ENCODE measurements at places on chromosomes 16 and 17.

- no peak for DNase-seq
Measured at GRCh38 chr17:67571478-67571877, 146.3 kb upstream of the NOL11 start.

DNA sequence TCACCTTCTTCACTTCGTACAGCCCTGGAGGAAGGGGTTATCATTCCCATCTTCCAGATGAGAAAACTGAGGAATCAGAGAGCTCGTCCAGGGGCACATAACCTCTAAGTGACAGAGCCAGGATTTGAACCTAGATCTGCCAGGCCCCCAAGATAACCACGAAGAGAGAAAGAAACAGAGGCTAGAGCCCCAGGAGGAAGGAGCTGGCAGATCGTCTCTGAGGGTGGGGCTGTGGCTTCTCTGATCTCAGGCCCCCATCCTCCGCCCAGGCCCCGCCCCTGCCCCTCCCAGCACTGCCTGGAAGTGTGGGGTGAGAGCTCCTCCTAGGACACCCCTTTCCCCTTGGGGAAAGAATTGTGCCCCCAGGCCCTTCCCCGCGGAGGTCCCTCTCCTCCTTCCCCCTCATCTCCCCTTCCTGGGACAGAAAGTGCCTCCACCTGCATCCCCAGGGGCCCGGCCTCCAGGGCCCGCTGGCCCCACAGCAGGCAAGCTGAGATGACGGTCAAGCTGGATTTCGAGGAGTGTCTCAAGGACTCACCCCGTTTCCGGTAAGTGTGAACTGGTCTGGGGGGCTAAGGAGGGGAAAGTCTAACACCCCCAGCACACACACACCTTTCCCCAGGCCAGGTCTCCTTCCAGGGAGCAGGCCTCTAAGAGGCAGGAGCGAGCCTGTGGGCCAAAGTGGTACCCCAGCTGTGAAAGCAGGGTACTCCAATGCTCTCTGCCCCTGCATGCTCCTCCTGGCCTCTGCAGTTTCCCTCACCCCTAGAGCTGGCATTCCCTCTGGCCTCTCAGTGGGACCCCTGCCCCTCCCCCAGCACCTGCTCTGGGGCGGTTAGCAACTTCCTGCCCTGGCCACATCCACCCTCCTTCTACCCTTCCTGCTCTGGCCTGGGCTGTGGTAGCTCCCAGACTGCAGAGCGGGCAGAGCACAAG is at the start of gene ACAP1:
Gene ACAP1 (plus strand): TSS at position 290 of the 936 bp plus-strand sequence. CDS start 206 bp downstream, at position 496.
- no peak for DNase-seq

GRCh38 chr16:78494674-78495073 is 395.2 kb downstream of the WWOX start:
- DNase-seq: no peak

- DNase-seq: peak; percentile 26
Measured at GRCh38 chr16:49921791-49922456, 66.0 kb upstream of the ZNF423 start.

DNA sequence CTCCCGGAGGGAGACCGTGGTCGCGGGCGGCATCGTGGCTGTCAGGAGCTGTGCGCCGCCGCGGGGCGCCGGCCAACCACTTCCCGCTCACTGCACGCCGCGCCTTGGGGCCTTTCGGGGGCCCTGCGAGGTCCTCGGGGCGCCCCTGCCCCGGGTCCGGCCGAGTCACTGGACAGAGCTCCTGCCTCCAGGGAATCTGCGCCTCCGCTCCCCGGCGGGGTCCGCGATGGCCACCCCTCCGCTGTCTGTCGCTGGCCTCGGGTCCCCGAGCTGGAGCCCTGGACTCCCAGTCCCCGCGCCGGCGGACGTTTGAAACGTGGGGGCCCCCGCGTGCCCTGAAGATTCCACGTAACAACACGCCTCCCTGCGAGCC is at the start of gene QRICH2:
Gene QRICH2 (minus strand): TSS at position 311 of the 373 bp plus-strand sequence. CDS start 278 bp downstream, at position 33.
- DNase-seq: no peak

- no peak for DNase-seq
Measured at GRCh38 chr17:9702914-9703780, 57.8 kb downstream of the USP43 start.

DNA sequence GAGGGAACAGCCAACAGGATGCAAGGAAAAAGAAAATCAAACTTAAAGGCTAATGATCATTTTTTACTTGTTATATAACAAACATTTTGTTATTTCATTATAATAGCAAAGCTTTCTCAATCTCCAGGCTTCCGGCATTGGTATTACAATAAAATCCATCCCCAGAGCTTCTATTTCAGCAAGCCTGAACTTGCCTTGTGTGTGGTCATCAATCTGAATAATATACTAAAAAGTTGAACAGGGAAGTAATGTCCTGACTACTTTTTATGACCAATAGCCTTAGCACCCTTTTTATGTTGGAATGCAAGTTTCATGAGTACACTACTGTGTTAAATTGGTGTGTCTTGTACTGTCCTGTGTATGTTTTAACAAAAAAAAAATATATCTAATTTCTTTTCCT is 27.1 kb upstream of the VWA3A start:
- no peak for DNase-seq

DNA sequence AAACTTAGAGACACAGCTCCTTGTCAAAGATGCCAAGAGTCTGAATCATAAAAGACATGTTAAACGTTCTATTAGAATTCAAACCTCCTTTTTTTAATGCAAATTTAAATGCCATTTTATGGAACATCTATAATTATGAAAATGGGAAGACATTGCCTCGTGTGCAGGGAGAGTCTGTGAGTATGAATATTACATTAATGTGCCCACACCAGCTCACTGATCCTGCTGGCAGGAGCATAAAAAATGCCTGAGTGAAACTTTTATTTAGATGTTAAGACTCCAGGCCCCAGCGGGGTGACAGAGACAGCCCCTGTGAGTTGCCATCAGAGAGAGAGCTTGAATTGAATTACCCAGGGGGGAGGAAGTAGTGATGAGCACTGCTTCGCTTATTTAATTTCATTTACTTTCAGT is 84.8 kb downstream of the SNX11 start:
- DNase-seq: no peak

GRCh38 chr16:56424791-56425438 is 430 bp downstream of the AMFR start:
- DNase-seq: peak; percentile 18

DNA sequence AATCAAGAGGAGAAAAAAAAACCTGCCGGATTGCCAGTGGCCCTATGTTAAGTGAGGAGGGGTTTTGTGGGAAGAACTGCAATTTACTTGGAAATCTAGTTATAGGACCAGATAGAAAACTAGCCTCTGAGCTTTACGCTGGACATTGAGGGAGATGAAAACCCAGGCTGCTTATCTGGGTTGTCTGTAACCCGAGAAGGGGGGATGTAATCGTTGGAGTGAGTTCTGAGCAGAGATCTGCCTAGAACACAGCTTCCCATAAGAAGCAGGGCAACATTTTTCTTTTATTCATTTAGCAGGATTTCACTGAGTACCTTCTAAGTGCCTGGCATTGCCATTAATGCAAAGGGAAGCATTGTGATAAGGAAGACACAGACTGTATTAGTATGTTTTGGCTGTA is 70.6 kb downstream of the KATNIP start:
- no peak for DNase-seq

- DNase-seq: no peak
Measured at GRCh38 chr16:19033761-19034160, 33.7 kb upstream of the COQ7 start.

- DNase-seq: peak; percentile 15
Measured at GRCh38 chr16:52090080-52090479, 456.9 kb downstream of the TOX3 start.

GRCh38 chr16:68227850-68228553 is 7.9 kb downstream of the ESRP2 start:
- DNase-seq: no peak

DNA sequence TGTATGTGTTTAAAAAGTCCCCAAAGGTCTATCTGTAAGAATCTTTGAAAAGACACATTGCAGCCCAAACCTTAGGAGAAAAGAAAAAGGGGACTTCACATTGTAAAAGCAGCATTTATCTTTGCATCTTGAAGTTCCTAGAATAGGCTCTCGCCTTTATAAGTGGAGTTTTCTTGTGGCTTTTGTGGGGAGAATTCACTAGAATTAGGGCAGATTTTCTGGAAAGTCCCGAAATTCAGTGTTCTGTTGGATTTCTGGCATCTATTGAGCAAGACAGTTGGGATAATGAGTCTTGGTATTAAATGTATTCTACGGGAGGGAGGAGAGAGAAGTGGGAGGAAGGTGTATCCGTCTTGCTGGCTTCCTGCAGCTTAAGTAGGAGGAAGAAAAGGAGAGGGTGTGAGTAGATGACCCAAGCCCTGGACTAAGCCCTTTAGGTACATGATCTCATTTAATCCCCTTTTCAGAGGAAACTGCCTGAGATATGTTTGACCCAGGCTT is 62.6 kb downstream of the PRKCA start:
- no peak for DNase-seq

- no peak for DNase-seq
Measured at GRCh38 chr16:17026600-17027242, 444.0 kb downstream of the XYLT1 start.

GRCh38 chr17:32007463-32008298 is 498 bp downstream of the LRRC37B start:
- DNase-seq: peak; percentile 21

- DNase-seq: no peak
Measured at GRCh38 chr17:79825580-79825921, 13.7 kb downstream of the CBX4 start.

DNA sequence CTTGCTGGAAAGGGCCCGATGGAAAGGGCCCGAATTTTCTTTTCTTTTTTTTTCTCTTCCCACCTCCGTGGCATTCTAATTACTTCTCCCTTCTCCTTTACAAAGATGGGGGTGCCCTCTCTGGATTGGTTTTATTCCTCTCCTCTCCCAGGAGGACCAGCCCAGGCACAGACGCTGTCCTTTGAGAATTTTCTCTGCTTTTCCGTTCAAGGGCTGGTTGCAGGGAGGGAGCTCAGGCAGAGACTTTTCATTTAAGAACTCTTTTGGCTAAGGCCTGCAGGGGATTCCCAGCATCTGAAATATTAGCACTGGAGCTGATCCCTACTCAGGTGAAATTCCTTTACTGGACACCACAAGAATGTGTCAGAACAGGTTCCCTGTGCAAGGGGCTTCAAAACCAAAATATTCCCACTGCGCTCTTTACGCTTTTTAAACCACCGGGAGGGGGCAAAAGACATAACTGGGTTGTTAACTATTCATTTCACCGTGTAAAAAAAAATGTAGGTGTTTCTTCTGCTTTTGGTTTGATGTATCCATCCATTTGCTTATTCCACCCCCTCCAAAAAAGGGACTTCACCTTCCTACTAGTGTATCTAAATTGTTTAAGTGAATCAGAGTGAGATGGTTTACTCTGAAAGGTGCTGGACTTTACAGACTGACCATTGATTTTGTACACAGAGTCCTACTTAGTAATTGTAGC is 1.4 kb downstream of the NFAT5 start:
- no peak for DNase-seq

DNA sequence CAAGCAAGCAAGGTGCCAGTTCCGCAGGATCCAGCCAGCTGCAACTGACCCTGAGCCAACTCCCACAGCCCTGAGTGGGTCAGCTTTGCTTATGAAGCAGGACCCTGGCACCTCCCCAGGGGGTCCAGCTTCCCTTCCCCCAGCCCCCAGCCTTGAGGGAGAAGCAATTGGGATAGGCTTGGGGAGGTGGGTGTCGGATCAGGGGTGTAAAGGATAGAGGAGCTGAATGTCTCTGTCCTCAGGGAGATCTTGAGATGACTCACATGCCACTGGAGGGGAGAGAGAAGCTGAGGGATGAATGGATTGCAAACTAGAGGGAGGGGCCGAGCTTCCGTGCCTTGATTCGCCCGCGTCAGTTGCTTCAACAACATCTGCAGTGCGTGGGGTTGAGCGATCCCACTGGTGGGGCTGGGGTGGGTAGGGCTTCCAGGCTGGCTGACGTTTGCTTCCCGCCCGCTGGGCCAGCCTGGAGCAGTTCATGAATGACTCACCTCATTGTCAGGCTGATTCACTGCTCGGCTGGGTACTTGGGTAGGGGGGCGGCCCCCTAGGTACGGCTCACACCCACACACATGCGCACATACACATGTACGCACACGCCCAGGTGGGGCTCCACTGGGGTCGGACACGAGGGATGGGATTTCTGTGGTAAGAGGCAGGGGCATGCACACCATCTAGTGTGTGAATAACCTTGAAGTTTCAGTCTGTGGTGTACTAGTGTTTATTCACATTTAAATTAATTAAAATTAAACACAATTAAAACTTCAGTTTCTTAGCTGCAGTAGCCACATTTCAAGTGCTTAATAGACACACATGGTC is 3.6 kb upstream of the HROB start:
- DNase-seq: peak; percentile 99

- no peak for DNase-seq
Measured at GRCh38 chr16:54822492-54822891, 108.2 kb upstream of the IRX5 start.

DNA sequence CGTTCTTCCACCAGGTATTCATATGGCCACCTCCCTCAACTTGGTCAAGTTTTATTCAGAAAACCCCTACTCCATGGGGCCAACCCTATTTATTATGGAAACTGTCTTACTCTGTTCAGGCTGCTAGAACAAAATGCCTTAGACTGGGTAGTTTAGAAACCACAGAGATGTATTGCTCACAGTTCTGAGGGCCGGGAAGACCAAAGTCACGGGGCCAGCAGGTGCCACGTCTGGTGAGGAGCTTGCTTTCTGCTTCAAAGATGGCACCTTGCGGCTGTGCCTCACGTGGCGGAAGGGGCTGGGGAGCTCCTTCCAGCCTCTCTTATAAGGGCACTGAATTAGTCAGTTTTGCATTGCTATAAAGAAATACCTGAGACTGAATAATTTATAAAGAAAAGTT is 74.3 kb downstream of the AXIN2 start:
- no peak for DNase-seq

- DNase-seq: no peak
Measured at GRCh38 chr17:51354936-51355335, 94.6 kb downstream of the UTP18 start.

- no peak for DNase-seq
Measured at GRCh38 chr17:74920642-74921025, 2.4 kb downstream of the USH1G start.

GRCh38 chr16:67539271-67539670 is 10.6 kb downstream of the RIPOR1 start:
- no peak for DNase-seq

GRCh38 chr17:1484676-1485422 is 7.6 kb downstream of the MYO1C start:
- DNase-seq: peak; percentile 37

GRCh38 chr17:6514371-6514770 is 42.0 kb downstream of the PITPNM3 start:
- no peak for DNase-seq

- no peak for DNase-seq
Measured at GRCh38 chr17:73630531-73630930, 13.7 kb downstream of the SDK2 start.

DNA sequence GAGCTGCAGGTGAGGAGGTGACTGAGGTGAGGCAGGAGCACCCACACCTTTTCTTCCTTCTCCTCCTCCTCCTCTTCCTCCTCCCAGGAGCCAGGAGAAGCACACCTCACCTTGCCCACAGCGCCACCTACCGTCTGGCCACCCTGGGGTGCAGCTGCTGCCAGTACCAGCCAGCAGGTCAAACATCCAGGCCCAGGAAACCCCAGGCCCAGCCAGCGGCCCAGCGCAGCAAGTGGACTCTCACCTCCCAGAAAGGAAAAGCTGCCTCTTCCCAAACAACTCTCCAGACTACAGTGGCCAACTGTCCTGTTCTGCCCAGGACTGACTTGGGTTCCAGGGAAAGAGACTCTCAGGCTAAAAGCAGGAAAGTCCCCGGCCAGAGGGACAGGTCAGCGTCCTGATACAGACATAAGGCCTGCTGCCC is 22.7 kb downstream of the PEMT start:
- no peak for DNase-seq
